Uterus (tissue), 4 donors: ENCODE measurements at places on chromosomes 6 and 20.

GRCh38 chr6:64872633-64873032 is 834.4 kb downstream of the EYS start:
- H3K36me3 ChIP-seq: no peaks in the 10 kb centered on the region
- H3K27me3 ChIP-seq: no peaks in the 10 kb centered on the region
- H3K4me3 ChIP-seq: no peak overlapping the region
- H3K27ac ChIP-seq: no peak overlapping the region
- DNase-seq: no peak
- H3K4me1 ChIP-seq: no peaks in the 10 kb centered on the region

DNA sequence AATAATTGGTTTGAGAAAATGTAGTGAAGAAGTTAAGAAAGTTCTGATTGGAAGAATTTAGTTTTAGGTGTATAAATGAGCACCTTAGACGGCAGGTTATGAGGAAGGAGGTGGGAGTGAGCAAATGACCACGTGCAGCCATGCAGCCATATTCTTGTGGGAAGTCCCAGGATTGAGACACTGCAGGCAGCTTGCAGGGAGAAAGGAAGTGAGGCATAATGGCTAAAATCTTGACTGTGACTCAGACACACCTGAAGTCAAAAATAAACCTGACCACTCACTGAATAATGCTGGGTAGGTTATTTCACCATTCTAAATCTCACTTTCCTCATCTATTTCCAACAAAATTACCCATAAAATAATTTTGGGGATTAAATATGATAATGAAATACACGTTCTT is 16.6 kb downstream of the DSE start:
- DNase-seq: peak; percentile 32
- H3K27me3 ChIP-seq: no peaks in the 10 kb centered on the region
- no peaks in the 10 kb centered on the region for H3K4me1 ChIP-seq
- peak overlapping the region; percentile 1 for H3K27ac ChIP-seq
- H3K4me3 ChIP-seq: no peak overlapping the region

DNA sequence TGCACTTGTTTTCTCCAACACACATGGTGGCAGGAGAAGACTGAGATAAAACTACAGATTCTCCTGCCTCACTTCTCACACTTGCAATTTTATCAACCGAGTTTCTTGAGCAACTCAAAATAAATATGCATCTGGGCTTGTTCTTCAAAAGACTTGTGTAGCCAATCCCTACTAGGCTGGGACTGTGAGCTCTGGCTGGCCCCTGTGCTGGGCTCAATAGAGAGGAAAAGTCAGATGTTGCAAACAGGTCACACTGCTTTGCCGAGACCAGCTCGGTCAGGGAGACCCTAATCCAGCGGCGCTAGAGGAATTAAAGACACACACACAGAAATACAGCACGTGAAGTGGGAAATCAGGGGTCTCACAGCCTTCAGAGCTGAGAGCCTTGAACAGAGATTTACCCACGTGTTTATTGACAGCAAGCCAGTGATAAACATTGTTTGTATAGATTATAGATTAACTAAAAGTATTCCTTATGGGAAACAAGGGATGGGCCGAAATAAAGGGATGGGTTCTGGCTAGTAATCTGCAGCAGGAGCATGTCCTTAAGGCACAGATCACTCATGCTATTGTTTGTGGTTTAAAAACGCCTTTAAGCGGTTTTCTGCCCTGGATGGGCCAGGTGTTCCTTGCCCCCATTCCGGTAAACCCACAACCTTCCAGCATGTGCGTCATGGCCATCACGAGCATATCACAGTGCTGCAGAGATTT is 32.7 kb downstream of the FAM50B start:
- DNase-seq: peak; percentile 40
- H3K4me3 ChIP-seq: no peak overlapping the region
- H3K27me3 ChIP-seq: no peaks in the 10 kb centered on the region
- no peak overlapping the region for H3K27ac ChIP-seq

- H3K27ac ChIP-seq: no peak overlapping the region
- no peaks in the 10 kb centered on the region for H3K4me1 ChIP-seq
- H3K27me3 ChIP-seq: no peaks in the 10 kb centered on the region
- H3K36me3 ChIP-seq: no peaks in the 10 kb centered on the region
These were observed 41.8 kb upstream of the LAMA4 start for GRCh38 chr6:112296122-112296521.

GRCh38 chr20:63501818-63502670 is 3.2 kb upstream of the EEF1A2 start:
- peaks cover 25% of the 10 kb centered on the region for H3K27me3 ChIP-seq
- no peaks in the 10 kb centered on the region for H3K36me3 ChIP-seq
- DNase-seq: no peak

DNA sequence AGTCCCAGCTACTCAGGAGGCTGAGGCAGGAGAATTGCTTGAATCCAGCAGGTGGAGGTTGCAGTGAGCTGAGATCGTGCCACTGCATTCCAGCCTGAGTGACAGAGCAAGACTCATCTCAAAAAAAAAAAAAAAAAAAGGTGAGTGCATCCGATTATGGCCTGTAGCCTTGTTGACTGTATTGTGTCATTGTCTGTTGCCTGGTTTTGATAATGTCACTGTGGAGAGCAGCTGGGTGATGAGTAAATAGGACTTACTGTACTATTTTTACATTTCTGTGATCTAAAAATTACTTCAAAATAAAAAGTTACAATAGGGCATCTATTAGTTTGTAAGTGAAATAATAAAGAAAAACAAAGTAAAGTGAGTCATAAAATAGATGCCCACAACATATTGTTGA is 134.1 kb upstream of the SALL4 start:
- H3K36me3 ChIP-seq: no peaks in the 10 kb centered on the region
- H3K27me3 ChIP-seq: no peaks in the 10 kb centered on the region
- H3K4me1 ChIP-seq: no peaks in the 10 kb centered on the region

DNA sequence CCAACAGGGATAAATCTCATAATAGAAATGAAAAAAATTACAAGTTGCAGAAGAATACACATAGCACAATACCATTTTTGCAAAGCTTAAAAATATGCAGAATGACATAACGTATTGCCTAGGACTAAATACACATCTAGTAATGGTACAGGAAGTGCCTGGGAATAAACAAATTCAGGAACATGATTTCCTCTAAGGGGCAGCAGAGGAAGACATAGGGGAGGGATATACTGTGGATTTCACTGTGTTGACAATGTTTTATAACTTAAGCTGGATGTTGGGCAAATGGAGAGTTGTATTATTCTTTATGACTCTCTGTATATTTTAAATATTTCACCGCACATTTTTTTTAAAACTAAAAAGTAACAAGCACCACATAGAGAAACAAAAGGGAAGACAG is 5.6 kb upstream of the GLO1 start:
- H3K27me3 ChIP-seq: no peaks in the 10 kb centered on the region
- DNase-seq: no peak
- no peak overlapping the region for H3K4me3 ChIP-seq
- H3K27ac ChIP-seq: no peak overlapping the region
- H3K4me1 ChIP-seq: no peaks in the 10 kb centered on the region

- no peaks in the 10 kb centered on the region for H3K27me3 ChIP-seq
- peak overlapping the region; percentile 82 for H3K27ac ChIP-seq
- H3K4me3 ChIP-seq: no peak overlapping the region
- peaks cover 15% of the 10 kb centered on the region for H3K4me1 ChIP-seq
- no peak for DNase-seq
- no peaks in the 10 kb centered on the region for H3K36me3 ChIP-seq
These were observed 15.3 kb downstream of the TRAF3IP2 start for GRCh38 chr6:111590209-111590980.

DNA sequence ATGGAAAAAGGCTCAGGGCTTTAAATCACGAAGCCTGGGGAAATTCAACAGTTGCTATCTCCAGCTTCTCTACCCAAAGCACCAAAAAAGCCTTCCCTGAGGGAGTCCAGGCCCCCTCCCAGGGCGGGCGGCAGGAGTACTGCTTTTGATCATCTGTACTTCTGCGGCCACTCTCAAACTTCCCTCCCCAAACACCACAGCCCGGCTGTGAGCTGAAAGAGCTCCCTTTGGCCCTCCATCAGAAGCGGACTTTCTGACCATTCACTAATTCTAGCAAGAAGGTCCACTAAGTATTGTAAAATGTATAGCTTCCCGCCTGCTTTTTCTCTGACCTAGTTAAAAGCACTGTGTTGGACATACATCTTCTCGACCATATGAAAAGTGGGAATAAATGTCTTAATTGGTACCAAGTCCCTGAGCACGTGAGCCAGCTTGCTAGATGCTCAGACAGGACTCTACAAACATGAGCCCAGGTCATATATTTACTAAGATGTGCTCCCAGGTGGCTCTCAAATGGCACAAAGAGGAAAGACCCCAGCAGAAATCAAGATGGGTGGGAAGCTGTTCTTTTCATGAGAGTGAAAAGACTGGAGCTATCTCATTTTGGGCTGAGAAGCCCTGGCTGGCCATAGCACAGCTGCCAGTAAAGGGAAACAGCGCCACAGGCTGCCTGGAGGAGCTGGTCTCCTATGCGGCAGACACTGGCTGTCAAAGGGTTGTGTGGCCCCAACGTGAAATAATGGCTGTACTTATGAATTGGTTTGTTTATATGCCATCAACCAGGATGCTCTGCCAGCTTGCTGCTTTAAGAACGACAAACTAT is 58.6 kb downstream of the GFOD1 start:
- H3K4me1 ChIP-seq: no peaks in the 10 kb centered on the region
- no peak for DNase-seq
- peak overlapping the region; percentile 24 for H3K27ac ChIP-seq
- H3K36me3 ChIP-seq: no peaks in the 10 kb centered on the region

DNA sequence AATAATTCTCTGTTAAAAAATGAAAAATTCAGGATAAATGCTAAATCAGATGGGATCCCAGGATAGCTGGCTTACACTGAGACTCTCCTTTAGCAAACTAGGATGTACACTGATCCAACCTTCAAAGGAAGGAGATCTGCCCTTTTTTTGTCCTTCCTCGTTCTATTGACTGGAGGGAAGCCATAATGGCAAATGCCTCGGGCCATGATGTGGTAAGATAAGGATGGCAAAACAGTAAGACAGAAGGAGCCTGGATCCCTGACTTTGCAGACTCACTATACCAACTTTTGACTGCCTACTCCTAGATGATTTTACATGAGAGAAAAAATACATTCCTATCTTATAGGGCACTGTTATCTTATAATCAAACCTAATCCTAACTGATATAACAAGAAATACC is 156.9 kb upstream of the BEND3 start:
- no peaks in the 10 kb centered on the region for H3K4me1 ChIP-seq
- no peaks in the 10 kb centered on the region for H3K27me3 ChIP-seq
- H3K36me3 ChIP-seq: no peaks in the 10 kb centered on the region
- DNase-seq: no peak
- no peak overlapping the region for H3K27ac ChIP-seq
